Mesothelial cell of epicardium (in vitro differentiated cells): ENCODE measurements at places on chromosomes 3 and 15. TPM values are rescaled to one million over a fixed set of nuclear protein-coding genes. Genes with fewer than 3 reads are reported as not detected.

Gene OSBPL10
- total RNA-seq: 24.6 to 27.8 TPM (median 26.7 TPM) in 3 replicates

Gene CHRFAM7A
- 0.33 to 1.5 TPM (median 0.99 TPM) in 3 replicates for total RNA-seq

Gene DNAJC19
- 33.0 to 37.8 TPM (median 35.0 TPM) in 3 replicates for total RNA-seq

Gene SLC22A13
- 0.34 to 0.85 TPM (median 0.75 TPM) in 3 replicates for total RNA-seq

Gene CCR5
- total RNA-seq: not detected in 3 replicates

Gene POLQ
- 4.2 to 6.2 TPM (median 4.9 TPM) in 3 replicates for total RNA-seq

Gene DAG1
- 118 to 128 TPM (median 120 TPM) in 3 replicates for total RNA-seq

Gene SLC25A38
- 25.6 to 28.4 TPM (median 28.1 TPM) in 3 replicates for total RNA-seq

Gene LSMEM2
- total RNA-seq: 0.38 to 0.51 TPM (median 0.50 TPM) in 3 replicates

Gene LXN
- 42.6 to 46.7 TPM (median 46.7 TPM) in 3 replicates for total RNA-seq

Gene RBM15B
- 68.3 to 68.8 TPM (median 68.7 TPM) in 3 replicates for total RNA-seq

Gene APH1B
- total RNA-seq: 19.7 to 22.0 TPM (median 21.9 TPM) in 3 replicates

Gene CAPN3
- total RNA-seq: 12.2 to 13.7 TPM (median 12.8 TPM) in 3 replicates

Gene FETUB
- total RNA-seq: not detected in 3 replicates

Gene ATP8B4
- total RNA-seq: 1.4 to 2.1 TPM (median 1.8 TPM) in 3 replicates

Gene WDR72
- total RNA-seq: 0.25 to 0.45 TPM (median 0.31 TPM) in 3 replicates

Gene EFHB
- total RNA-seq: 1.0 to 2.7 TPM (median 1.1 TPM) in 3 replicates

Gene UNC45A
- 75.8 to 79.7 TPM (median 79.3 TPM) in 3 replicates for total RNA-seq

Gene KIF15
- total RNA-seq: 10.6 to 11.3 TPM (median 10.7 TPM) in 3 replicates

Gene ZNF592
- 31.8 to 32.8 TPM (median 31.9 TPM) in 3 replicates for total RNA-seq

Gene PLA1A
- not detected in 3 replicates for total RNA-seq

Gene ZNF660
- 17.1 to 20.1 TPM (median 18.7 TPM) in 3 replicates for total RNA-seq

Gene CLPX
- 56.3 to 60.8 TPM (median 58.7 TPM) in 3 replicates for total RNA-seq

Gene SMCO1
- total RNA-seq: not detected in 3 replicates
